Hepatocyte (in vitro differentiated cells): ENCODE measurements at places on chromosomes 5 and 9. TPM values are rescaled to one million over a fixed set of nuclear protein-coding genes. Genes with fewer than 3 reads are reported as not detected.

GRCh38 chr9:33718987-33719386 lies 76.4 kb upstream of the PRSS3 start:
- no peak overlapping the region for H3K27ac ChIP-seq
- DNase-seq, result no peak
- no peaks in the 10 kb centered on the region for H3K36me3 ChIP-seq
- no peaks in the 10 kb centered on the region for H3K4me1 ChIP-seq

LEAP2 gene
- total RNA-seq, result 19.2 and 22.6 TPM in 2 replicates

- H3K27ac ChIP-seq, result peak overlapping the region; percentile 62
- DNase-seq, result no peak
- no peak overlapping the region for H3K4me3 ChIP-seq
These were observed 41.6 kb upstream of the EQTN start for GRCh38 chr9:27338527-27338903.

GRCh38 chr9:70811638-70812037 lies 309.8 kb downstream of the TRPM3 start:
- no peaks in the 10 kb centered on the region for H3K4me1 ChIP-seq
- H3K27me3 ChIP-seq, result no peaks in the 10 kb centered on the region
- no peak overlapping the region for H3K27ac ChIP-seq
- no peak overlapping the region for H3K4me3 ChIP-seq
- no peaks in the 10 kb centered on the region for H3K36me3 ChIP-seq

DNA sequence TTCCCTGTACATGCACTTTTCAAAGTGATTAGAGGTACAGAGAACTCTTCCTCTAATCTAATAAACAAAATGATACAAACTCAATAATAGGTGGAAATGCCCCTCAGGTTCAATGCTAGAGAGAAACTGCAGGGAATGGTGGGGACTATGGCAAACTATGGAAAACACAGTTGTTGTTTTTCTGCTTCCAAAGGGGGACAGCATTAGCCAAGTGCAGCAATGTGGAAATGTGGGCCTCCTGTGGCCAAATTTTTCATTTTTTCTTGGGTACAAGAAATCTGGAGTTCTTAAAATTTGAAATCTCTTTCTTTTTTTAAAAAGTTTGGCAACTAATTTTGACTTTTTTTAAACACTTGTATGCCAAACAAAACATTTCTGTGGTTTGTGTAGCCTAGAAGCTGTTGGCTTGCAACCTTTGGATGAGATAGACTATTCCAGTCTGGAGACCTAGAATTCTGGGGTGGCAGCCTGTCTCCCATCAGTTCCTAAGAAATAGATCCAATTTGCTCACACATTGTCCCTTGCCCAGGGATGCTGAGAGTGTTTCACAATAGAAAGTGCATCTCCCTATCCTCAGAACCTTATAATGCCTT lies 218.6 kb downstream of the PAPPA start:
- no peaks in the 10 kb centered on the region for H3K36me3 ChIP-seq
- H3K4me1 ChIP-seq, result peaks cover 9% of the 10 kb centered on the region
- DNase-seq, result no peak
- H3K27ac ChIP-seq, result no peak overlapping the region
- H3K27me3 ChIP-seq, result no peaks in the 10 kb centered on the region

GRCh38 chr9:22114956-22115355 lies 105.9 kb upstream of the CDKN2B start:
- H3K4me3 ChIP-seq, result no peak overlapping the region
- no peaks in the 10 kb centered on the region for H3K27me3 ChIP-seq
- no peaks in the 10 kb centered on the region for H3K36me3 ChIP-seq
- H3K27ac ChIP-seq, result no peak overlapping the region
- DNase-seq, result no peak

KIF4B gene
- 0.10 TPM in 1 of 2 replicates, not detected in the other for total RNA-seq

DNA sequence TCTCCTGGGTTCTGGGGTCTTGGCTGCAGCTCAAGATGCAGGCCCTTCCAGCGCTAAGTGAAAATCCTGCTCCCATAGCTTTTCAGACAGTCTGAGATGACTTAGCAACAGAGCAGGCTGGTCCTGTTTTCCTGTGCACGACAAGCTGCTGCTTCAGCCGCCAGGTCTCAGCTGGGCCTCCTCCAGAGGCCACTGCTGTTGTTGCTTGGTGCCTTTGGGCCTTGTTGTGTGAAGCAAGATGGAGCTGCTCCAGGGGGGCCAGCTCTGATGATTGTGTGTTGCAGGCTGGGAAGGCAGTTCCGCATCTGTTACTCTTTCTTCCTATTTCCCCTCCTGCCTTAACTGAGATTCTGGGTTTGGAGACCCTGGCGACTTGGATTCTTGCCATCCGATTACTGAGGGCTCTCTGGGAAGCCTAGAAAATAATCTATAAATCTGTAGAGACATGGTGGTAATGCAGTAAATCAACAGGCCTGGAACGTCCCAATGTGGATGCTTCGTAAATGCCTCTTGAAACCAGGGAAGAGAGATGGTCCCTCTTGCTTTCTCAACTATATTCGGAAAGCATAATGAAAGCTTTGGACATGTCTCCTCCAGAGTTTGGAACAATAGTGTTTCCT lies 3.2 kb downstream of the MAP1B start:
- H3K4me3 ChIP-seq, result peak overlapping the region; percentile 1
- no peak overlapping the region for H3K27ac ChIP-seq
- H3K27me3 ChIP-seq, result peaks cover 4% of the 10 kb centered on the region
- DNase-seq, result no peak
- H3K4me1 ChIP-seq, result peaks cover 20% of the 10 kb centered on the region

- H3K4me1 ChIP-seq, result no peaks in the 10 kb centered on the region
- H3K27me3 ChIP-seq, result no peaks in the 10 kb centered on the region
- H3K4me3 ChIP-seq, result peak overlapping the region; percentile 36
- no peaks in the 10 kb centered on the region for H3K36me3 ChIP-seq
These were observed 3.1 kb downstream of the EGFL7 start for GRCh38 chr9:136665704-136666371.

OR1J2 gene
- total RNA-seq, result not detected in 2 replicates

GRCh38 chr9:1427875-1428274 lies 377.7 kb downstream of the DMRT2 start:
- no peak for DNase-seq
- no peak overlapping the region for H3K4me3 ChIP-seq
- no peaks in the 10 kb centered on the region for H3K36me3 ChIP-seq

ECM2 gene
- 15.9 and 20.8 TPM in 2 replicates for total RNA-seq

DNA sequence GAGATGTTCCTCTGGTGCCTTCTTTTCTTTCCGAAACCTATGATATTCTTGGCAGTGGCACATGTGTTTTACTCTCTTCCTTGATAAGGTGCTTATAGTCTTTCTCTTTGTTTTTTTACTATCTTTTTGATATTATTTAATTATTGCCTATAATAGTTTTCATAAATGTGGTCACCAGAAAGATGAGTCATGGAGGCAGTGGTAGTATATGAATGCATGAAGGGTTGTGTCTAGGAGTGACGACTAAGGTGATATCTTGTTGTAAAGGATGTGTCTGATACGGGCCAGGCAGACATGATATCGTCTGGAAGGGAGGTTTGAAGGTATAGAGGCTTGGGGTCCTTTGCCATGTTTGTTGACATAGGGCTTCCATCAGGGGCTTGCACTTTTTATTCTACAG lies 36.8 kb downstream of the SLC44A1 start:
- peaks cover 6% of the 10 kb centered on the region for H3K4me1 ChIP-seq
- H3K27ac ChIP-seq, result no peak overlapping the region
- no peaks in the 10 kb centered on the region for H3K36me3 ChIP-seq
- no peak for DNase-seq

GRCh38 chr5:112684121-112684520 lies 53.6 kb upstream of the APC start:
- no peaks in the 10 kb centered on the region for H3K4me1 ChIP-seq
- no peak overlapping the region for H3K4me3 ChIP-seq
- H3K27me3 ChIP-seq, result no peaks in the 10 kb centered on the region
- no peaks in the 10 kb centered on the region for H3K36me3 ChIP-seq

TAS2R1 gene
- 1.0 TPM in 1 of 2 replicates, not detected in the other for total RNA-seq

DNA sequence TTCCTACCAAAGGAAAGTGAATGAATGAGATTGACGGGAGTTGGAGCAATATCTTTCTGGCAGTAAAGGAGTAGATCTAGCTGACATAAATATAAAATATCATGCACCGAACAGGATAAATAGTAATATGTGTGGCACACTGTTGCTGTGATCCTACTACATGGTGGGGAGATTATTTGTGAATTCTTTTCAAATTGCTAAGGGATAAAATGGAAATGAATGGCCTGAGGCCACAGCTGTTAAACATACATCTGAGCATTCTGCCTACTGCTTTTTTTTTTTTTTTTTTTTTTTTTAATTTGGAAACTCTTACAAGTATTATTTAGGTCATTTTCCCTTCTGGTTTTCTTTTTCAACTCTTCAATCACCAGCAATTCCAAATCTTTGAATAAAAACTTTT lies 66.8 kb downstream of the MEF2C start:
- H3K4me1 ChIP-seq, result no peaks in the 10 kb centered on the region
- H3K4me3 ChIP-seq, result no peak overlapping the region
- no peak overlapping the region for H3K27ac ChIP-seq
- DNase-seq, result no peak
- no peaks in the 10 kb centered on the region for H3K27me3 ChIP-seq

- H3K36me3 ChIP-seq, result no peaks in the 10 kb centered on the region
- H3K4me1 ChIP-seq, result no peaks in the 10 kb centered on the region
- H3K27ac ChIP-seq, result peak overlapping the region; percentile 66
- H3K27me3 ChIP-seq, result no peaks in the 10 kb centered on the region
These were observed 36.9 kb upstream of the SLC1A3 start for GRCh38 chr5:36569491-36569890.

GRCh38 chr9:113756476-113757192 lies 119.5 kb upstream of the ZNF618 start:
- peaks cover 13% of the 10 kb centered on the region for H3K27me3 ChIP-seq
- no peak for DNase-seq
- no peaks in the 10 kb centered on the region for H3K4me1 ChIP-seq
- no peaks in the 10 kb centered on the region for H3K36me3 ChIP-seq

LCN1 gene
- total RNA-seq, result not detected in 2 replicates

DNA sequence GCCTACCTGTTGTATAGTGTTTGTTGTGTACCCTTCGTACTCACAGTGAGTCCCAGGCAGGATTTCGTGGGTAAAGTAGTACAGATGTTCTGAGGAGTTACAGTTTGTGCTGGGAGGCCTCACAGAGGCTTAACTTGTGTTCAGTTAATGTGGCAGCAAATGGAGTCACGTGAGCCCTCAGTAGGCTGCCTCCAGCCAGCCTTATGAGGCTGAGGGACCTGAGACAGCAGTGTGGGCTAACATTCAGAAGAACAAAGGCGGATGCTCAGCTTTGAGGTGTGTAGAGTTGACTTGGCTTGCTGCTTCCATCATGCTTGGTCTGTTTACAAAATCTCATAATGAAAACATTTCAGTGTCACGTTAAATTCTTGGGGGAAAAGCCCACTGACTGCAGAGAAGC lies 118.1 kb downstream of the TRIO start:
- H3K4me1 ChIP-seq, result peaks cover 9% of the 10 kb centered on the region
- DNase-seq, result no peak
- H3K36me3 ChIP-seq, result no peaks in the 10 kb centered on the region
- no peaks in the 10 kb centered on the region for H3K27me3 ChIP-seq
- no peak overlapping the region for H3K4me3 ChIP-seq

DNA sequence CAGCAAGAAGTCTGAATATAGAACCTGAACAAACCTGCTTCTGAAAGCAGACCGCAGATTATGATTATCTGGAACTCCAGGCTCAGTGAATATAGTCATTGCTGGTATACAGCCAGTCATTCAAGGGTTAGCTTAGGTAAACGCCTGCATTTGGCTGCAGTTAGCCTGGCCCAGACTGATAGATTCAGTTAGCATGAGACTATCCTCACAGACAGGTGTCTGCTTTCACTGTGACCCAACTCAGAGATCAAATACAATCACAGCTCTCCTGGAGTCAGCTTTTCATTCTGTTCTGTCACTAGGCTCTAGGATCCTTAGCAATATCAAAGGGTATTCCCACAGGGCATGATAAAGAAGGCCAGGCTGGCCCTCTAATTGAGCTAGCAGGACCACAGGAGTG lies 138.6 kb upstream of the PLCXD3 start:
- no peak overlapping the region for H3K27ac ChIP-seq
- H3K4me1 ChIP-seq, result no peaks in the 10 kb centered on the region
- DNase-seq, result no peak
- no peaks in the 10 kb centered on the region for H3K27me3 ChIP-seq
- no peaks in the 10 kb centered on the region for H3K36me3 ChIP-seq

- H3K27me3 ChIP-seq, result no peaks in the 10 kb centered on the region
- peaks cover 4% of the 10 kb centered on the region for H3K4me1 ChIP-seq
- H3K4me3 ChIP-seq, result no peak overlapping the region
- no peak overlapping the region for H3K27ac ChIP-seq
- DNase-seq, result peak; percentile 35
- H3K36me3 ChIP-seq, result no peaks in the 10 kb centered on the region
These were observed 94.4 kb upstream of the ITGA1 start for GRCh38 chr5:52693280-52693679.

- H3K27me3 ChIP-seq, result no peaks in the 10 kb centered on the region
- no peak overlapping the region for H3K27ac ChIP-seq
- H3K4me3 ChIP-seq, result no peak overlapping the region
- no peak for DNase-seq
- H3K4me1 ChIP-seq, result no peaks in the 10 kb centered on the region
These were observed 101.8 kb upstream of the MAST4 start for GRCh38 chr5:66494437-66494836.

CYLC2 gene
- not detected in 2 replicates for total RNA-seq

DNA sequence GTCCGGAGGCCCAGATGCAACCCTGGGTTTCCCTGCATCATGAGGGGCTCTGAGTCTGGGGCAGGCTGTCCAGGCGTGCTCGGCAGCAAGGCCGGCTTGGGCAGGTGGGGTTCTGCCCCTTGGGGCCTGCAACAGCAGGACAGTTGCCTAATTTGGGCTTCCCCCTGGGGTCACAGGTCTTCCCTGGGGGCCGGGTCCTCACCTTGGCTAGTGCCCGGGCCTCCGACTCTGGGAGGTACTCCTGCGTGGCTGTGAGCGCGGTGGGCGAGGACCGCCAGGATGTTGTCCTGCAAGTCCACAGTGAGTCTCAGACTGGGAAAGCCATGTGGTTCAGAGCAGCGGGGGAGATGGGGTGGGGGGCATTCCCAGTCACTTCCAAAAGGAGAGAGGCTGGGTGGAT lies 82.1 kb upstream of the ASS1 start:
- H3K27me3 ChIP-seq, result no peaks in the 10 kb centered on the region
- no peak overlapping the region for H3K4me3 ChIP-seq
- no peak overlapping the region for H3K27ac ChIP-seq
- no peak for DNase-seq
- H3K4me1 ChIP-seq, result no peaks in the 10 kb centered on the region

GRCh38 chr9:13628526-13628925 lies 349.0 kb upstream of the MPDZ start:
- H3K4me3 ChIP-seq, result no peak overlapping the region
- H3K4me1 ChIP-seq, result no peaks in the 10 kb centered on the region
- no peaks in the 10 kb centered on the region for H3K36me3 ChIP-seq

FBP2 gene
- 0.20 TPM in 1 of 2 replicates, not detected in the other for total RNA-seq

DNA sequence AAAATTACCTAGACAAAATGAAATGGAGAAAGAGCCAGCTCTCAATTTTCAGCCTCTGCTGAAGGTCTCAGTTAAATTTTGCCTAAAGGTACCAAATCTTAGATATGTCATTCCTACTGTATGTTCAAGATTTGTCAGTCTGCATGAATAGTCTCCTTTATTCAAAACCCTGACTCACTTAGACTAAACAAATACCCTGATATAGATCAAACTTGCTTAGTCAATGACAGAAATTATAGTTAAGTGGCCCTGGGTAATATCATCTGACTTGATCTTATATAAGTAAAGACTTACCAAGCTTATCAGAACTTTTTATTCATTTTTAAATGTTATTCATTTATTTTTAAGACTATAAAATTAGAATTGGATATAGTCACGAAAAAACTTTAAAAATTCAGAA lies 12.2 kb downstream of the MEGF9 start:
- no peak for DNase-seq
- H3K4me3 ChIP-seq, result no peak overlapping the region
- no peaks in the 10 kb centered on the region for H3K4me1 ChIP-seq
- no peaks in the 10 kb centered on the region for H3K27me3 ChIP-seq

GRCh38 chr5:179113945-179114641 lies 53.9 kb downstream of the ZNF354C start:
- DNase-seq, result no peak
- H3K4me3 ChIP-seq, result no peak overlapping the region
- no peaks in the 10 kb centered on the region for H3K4me1 ChIP-seq
- no peak overlapping the region for H3K27ac ChIP-seq
- no peaks in the 10 kb centered on the region for H3K27me3 ChIP-seq
